Activated T-helper 2 cell treated with anti-CD3 and anti-CD28 coated beads, Interferon-gamma antibody, Interleukin-2, Interleukin-4, amounts not matched to agents 10 μg/mL and 5 μg/mL and 100 μg/mL, durations not matched to agents 14 hours and 24 hours and 36 hours (primary cell): ENCODE measurements at places on chromosomes 11 and 22. TPM values are rescaled to one million over a fixed set of nuclear protein-coding genes. Genes with fewer than 3 reads are reported as not detected.

The FADS2 gene
- total RNA-seq = 366 and 381 TPM in 2 replicates

The FDXACB1 gene
- total RNA-seq = 7.4 and 8.2 TPM in 2 replicates

The PNPLA3 gene
- total RNA-seq = 1.3 and 1.7 TPM in 2 replicates

The CREBZF gene
- total RNA-seq = 47.8 and 49.7 TPM in 2 replicates

The TRIM6 gene
- total RNA-seq = 0.87 and 1.8 TPM in 2 replicates

The KRTAP5-9 gene
- not detected in 2 replicates for total RNA-seq

The EXPH5 gene
- 1.2 and 1.8 TPM in 2 replicates for total RNA-seq

The ZNF215 gene
- total RNA-seq = 5.1 and 6.7 TPM in 2 replicates

The SYT8 gene
- not detected in 2 replicates for total RNA-seq

The PHOX2A gene
- total RNA-seq = not detected in 2 replicates

The IFITM10 gene
- 0.14 and 0.34 TPM in 2 replicates for total RNA-seq

The DDX25 gene
- total RNA-seq = not detected in 2 replicates
